Endothelial cell (in vitro differentiated cells): ENCODE measurements at places on chromosomes 6 and 20.

- DNase-seq = no peak
These were observed 401.6 kb upstream of the CITED2 start for GRCh38 chr6:139776041-139776440.

DNA sequence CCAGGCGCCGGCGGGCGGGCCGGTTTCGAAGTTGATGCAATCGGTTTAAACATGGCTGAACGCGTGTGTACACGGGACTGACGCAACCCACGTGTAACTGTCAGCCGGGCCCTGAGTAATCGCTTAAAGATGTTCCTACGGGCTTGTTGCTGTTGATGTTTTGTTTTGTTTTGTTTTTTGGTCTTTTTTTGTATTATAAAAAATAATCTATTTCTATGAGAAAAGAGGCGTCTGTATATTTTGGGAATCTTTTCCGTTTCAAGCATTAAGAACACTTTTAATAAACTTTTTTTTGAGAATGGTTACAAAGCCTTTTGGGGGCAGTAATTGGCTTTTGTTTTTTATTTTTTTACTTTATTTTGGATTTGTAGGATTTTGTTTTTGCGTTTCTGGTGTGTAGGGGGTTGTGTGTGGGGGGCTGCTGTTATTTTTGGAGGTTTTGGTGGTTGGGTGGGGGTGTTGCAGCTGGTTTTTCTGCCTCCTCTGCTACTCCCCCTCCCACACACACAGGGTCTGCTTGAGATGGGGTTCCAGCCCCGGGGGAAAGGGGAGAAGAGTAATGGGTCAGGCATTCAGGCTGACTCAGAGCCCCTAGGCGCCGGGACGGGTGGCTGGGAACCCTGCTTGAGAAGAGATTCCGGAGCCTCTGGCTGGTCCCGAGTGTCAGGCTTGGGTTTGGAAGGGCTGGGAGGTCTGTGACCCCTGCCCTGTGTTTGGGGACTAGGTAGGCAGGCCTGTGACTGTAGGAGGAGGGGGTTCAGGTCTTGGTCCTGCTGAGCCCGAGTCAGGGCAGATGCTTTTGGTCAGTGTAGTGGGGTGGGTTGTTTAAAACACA is 2.0 kb downstream of the CEBPB start:
- peak; percentile 61 for DNase-seq

GRCh38 chr20:48092596-48093280 is 307.5 kb upstream of the SULF2 start:
- no peak for DNase-seq

DNA sequence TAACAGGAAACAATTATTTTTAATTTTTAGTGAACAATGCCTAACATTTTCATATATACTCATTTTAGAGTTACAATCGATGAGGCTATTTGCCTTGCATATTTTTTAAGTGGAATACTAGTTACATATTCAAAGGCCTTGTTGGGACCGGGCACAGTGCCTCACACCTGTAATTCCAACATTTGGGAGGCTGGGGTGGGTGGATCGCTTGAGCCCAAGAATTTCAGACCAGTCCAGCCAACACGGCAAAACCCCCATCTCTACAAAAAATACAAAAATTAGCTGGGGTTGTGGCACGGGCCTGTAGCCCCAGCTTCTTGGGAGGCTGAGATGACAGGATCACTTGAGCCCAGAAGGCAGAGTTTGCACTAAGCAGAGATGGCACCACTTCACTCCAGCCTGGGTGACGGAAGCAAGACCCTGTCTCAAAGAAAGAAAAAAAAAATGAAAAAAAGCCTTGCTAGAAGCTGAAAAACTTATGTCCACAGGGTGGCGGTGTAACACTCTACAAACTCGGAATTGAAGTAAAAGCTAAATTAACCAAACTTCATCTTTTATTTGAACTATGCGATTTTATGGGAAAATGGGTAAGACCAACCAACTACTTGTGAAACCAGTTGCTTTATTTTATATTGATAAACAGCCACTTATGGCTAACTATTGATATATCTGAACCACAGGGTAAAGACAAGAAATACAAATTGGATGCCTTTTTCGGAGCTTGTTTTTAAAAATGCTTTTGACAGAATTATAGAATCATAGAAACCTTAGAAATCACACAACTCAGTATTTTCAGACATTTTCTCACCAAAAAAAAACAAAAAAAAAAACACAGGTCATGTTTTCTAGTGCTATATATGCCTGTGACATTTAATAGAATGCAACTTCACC is 24.1 kb upstream of the ROS1 start:
- peak; percentile 56 for DNase-seq

DNA sequence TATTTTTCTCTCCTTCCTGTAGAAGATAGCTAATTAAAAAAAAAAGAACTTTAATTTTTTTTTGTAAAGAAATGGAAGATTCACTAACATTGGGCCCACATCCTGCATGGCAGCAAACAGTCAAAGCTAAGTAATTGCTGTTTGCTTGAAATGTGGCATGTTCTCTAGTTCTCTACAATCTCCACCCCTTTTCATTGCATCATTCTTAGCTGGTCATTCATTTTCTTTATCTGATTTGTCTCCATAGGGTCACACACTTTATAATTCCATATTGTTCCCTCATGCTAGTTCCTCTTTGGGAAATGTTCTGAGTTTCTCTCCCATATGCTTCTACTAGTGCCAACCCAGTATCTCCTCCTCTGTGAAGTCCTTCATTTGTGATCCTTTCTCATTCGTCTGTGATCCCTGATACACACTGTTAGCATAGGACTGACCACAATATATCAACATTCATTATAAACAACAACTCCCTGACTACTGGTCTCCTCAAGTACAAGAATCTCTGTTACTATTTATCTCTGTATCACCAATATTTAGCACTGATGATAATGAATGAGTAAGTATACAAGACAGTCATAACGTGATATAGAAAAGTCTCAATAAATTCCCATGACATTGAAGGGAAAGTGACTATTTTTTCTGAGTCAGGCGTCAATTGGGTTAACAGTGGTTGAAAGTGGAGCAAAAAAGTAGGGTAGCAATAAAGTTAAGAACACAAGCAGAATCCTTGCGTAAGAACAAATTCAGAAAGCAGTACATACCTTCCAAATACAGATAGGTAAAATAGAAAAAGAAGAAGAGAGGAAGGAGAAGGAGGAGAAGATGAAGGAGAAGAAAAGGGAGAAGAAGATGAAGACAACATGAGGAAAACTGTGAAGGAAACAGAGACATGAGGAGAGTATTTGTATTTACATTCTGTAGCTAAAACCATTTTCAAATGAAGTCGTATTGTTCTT is 33.2 kb upstream of the MYB start:
- DNase-seq = no peak
